ENCODE measurements at places on chromosomes 2 and 18. TPM values are rescaled to one million over a fixed set of nuclear protein-coding genes. Genes with fewer than 3 reads are reported as not detected.

- H3K27ac ChIP-seq: no peak overlapping the region
- DNase-seq: no peak
- H3K36me3 ChIP-seq: no peaks in the 10 kb centered on the region
- H3K4me1 ChIP-seq: no peaks in the 10 kb centered on the region
- no peaks in the 10 kb centered on the region for H3K27me3 ChIP-seq
Measured at GRCh38 chr2:235131334-235132305, 179.8 kb downstream of the SH3BP4 start.

DNA sequence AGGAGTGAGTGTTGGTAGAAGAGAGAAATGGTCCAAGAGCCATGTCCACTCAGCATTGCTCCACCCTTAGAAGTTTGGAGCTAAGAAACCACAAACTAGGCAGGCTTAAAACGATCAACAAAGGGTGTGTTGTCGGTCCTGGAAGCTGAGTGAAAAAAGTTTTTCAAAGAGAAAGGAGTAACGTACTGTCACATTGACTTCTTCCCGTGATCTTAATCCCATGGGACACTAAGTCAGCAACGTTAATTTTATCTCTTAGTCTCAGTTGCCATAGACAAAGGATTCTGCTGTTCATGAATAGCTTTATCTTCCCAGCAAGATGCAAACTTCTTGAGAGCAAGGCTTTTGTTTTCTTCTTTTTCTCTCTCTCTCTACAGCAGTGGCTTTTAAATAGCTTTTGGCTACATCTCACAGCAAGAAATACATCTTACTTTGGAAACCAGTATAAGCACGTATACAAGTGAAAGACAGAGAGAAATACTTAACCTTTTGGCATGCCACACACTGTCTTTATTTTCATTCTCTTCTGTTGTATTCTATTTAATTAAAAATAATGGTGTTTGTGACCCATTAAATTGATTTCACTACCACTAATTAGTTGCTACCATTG lies 377.4 kb downstream of the TGIF1 start:
- no peaks in the 10 kb centered on the region for H3K27me3 ChIP-seq
- no peak overlapping the region for H3K4me3 ChIP-seq
- H3K36me3 ChIP-seq: no peaks in the 10 kb centered on the region
- no peak overlapping the region for H3K27ac ChIP-seq
- H3K4me1 ChIP-seq: no peaks in the 10 kb centered on the region
- DNase-seq: no peak

DNA sequence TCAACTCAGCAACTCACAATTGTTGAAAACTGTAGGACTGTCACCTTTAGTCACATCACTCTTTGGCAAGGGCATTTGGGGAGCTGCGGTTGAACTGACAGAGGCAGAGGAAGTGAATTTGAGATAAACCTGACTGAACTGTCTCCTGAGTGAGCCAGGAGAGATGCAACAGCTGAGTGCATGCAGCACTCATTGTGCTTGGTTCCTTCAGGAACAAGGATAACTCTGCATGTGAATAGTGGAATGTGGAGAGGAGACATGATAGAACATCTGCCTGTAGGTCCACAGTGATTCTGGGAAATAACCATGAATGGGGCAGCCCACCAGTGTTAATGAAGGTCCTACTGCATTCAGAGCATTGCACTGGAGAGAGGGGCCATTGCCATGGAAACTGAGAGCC lies 494.7 kb downstream of the STK39 start:
- H3K27me3 ChIP-seq: no peaks in the 10 kb centered on the region
- no peaks in the 10 kb centered on the region for H3K36me3 ChIP-seq
- H3K27ac ChIP-seq: peak overlapping the region; percentile 20
- H3K4me1 ChIP-seq: peaks cover 6% of the 10 kb centered on the region
- H3K4me3 ChIP-seq: no peak overlapping the region

The CERKL gene
- not detected for total RNA-seq

DNA sequence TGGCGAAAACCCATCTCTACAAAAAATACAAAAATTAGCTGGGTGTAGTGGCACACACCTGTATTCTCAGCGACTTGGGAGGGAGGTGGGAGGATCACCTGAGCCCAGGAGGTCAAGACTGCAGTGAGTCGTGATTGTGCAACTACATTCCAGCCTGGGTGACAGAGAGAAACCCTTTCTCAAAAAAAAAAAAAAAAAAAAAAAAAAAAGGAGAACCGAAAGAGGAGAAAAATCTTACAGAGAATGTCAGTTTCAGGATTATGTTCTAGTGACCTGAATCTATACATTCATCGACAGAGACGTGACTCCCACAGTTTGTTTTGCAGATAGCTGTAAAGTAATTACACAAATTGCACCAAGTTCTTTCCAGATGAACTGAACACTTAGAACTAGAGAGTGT lies 187.8 kb downstream of the FTCDNL1 start:
- H3K36me3 ChIP-seq: no peaks in the 10 kb centered on the region
- H3K27me3 ChIP-seq: no peaks in the 10 kb centered on the region
- no peak overlapping the region for H3K4me3 ChIP-seq
- no peak for DNase-seq
- no peak overlapping the region for H3K27ac ChIP-seq
